ENCODE measurements at places on chromosomes 3 and 15.

DNA sequence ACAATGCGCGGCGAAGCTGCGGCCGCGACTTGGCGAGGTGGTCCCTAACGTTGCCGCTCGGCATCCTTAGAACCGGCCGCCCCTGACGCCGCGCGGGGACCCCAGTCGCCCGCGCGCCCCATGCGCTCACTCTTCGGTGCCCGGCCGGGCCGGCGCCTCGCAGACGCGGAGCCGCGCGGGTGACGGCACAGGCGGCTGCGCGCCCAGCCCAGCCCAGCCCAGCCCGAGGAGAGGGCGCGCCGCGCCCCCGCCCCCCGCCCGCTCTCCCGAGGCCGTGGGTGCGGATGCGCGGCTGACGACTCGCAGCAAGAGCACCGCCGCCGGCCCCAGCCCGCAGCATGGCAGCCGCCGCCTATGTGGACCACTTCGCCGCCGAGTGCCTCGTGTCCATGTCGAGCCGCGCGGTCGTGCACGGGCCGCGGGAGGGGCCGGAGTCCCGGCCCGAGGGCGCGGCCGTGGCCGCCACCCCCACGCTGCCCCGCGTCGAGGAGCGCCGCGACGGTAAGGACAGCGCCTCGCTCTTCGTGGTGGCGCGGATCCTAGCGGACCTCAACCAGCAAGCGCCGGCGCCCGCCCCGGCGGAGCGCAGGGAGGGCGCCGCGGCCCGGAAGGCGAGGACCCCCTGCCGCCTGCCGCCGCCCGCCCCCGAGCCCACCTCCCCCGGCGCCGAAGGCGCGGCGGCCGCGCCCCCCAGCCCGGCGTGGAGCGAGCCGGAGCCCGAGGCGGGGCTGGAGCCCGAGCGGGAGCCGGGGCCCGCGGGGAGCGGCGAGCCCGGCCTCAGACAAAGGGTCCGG lies 437 bp downstream of the KLF13 start:
- no peak for DNase-seq

DNA sequence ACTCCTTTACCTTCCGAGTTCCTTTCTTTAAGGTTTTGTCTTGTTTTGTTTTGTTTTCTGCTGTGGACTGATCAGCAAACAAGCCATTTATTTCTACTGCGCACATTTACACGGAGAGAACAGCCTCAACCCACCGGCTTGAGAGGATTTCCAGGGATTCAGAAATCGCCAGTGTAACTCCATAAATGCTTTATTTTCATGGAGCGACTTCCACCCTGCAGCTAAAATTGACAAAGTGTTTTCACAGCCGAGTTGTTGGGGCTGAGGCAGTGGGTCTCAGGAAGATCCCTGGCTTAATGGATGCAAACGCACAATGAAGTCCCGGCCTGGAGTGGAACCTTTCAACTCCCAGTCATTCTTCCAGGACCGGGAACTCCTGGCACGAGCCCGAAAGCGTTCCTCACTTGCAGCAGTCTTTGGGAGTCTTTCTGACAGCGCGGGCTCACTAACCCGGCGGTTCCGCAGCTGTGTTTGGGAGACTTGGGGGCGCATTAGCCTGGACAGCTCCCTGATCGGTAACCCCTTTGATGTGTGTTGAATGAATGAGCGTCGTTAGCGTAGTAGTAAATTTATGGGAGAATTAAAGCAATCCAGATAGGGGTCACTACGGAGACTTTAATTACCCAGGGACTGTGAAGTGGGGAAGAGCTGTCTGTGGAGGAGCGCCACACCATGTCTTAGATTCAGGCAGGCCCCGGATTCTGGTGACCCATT lies 785 bp upstream of the MYRIP start:
- no peak for DNase-seq

DNA sequence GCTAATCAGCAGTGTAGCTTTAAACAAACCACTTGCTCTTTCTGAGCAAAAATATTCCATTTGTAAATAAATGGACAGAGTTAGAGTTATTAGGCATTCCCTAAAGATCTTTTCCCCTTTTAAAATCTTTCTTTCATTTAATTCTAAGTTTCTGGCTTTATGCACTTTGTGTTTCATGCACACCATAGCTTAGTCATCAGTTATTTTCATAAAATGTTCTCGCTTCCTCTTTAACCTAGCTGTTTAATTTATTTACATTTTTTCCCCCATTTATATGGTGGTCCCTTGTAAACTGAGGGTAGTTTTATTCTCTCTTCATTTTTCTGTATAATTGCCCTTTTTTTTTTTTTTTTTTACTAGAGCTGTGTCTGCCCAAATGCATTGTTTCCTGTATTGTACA lies 315.0 kb upstream of the LRRFIP2 start:
- no peak for DNase-seq

GRCh38 chr3:117660941-117661817 lies 951.6 kb downstream of the TUSC7 start:
- DNase-seq = no peak

GRCh38 chr3:84066915-84067314 lies 891.9 kb upstream of the CADM2 start:
- no peak for DNase-seq

DNA sequence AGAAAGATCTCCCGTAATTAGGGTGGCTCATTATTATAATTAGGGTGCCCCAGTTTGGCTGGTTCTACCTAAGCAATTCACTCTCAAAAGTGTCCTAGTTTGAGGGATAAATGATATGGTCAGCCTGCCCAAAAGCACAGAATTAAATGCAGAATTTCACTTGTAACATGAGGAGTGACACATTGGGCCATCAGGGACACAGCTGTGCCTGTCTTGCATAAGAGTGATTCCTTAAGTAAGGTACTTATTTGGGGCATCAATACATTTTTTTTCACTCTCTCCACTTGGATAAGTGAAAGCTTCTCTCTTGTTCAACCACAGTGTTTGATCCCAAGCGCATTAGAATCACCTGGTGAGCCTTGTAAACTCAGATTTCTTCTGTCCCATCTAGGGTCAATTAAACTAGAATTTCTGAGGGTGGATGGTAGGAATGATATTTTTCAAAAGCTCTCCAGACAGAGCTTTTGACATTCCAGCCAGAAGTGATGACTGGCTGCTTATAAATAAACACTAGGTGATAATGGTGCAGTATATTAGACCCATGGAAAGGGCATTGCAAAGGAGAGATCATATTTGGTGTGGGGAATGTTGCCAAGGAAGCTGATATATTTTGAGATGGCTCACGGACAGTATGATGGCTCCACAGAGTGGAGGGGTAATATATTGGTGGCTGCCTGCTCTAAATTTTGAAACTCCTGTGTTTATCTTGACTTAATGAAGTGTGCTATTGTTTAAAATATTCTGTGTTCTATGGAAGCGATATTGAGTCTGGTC lies 458.1 kb upstream of the RASGRP1 start:
- DNase-seq = no peak

All from stimulated activated CD8-positive, alpha-beta memory T cell treated with anti-CD3 and anti-CD28 coated beads, Interleukin-7, amount 100 ng/mL, for 48 hours (primary cell).